ENCODE measurements at places on chromosomes 2 and 18.

GRCh38 chr2:120783371-120783791 lies 47.7 kb downstream of the GLI2 start:
- DNase-seq: no peak

- no peak for DNase-seq
Measured at GRCh38 chr2:12284487-12284886, 432.2 kb upstream of the TRIB2 start.

DNA sequence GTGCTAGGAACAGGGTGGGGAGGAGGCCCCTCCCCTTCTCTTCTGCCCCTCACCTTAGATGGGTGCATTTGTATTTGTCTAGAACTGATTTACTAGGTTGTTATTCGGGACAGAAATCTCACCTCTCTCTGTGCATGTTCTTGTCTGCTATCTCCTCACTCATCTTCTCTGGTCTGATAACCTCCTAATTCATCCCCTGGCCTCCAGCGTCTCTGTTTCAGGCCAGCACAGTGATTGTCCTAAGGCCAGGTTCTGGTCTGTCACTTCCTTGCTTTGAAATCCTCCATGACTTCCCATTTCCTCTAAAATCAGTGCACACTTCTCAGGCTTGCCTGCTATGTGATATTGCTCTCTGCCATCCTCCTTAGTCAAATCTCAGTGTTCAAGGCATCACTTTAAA lies 58.4 kb downstream of the CELF4 start:
- no peak for DNase-seq

DNA sequence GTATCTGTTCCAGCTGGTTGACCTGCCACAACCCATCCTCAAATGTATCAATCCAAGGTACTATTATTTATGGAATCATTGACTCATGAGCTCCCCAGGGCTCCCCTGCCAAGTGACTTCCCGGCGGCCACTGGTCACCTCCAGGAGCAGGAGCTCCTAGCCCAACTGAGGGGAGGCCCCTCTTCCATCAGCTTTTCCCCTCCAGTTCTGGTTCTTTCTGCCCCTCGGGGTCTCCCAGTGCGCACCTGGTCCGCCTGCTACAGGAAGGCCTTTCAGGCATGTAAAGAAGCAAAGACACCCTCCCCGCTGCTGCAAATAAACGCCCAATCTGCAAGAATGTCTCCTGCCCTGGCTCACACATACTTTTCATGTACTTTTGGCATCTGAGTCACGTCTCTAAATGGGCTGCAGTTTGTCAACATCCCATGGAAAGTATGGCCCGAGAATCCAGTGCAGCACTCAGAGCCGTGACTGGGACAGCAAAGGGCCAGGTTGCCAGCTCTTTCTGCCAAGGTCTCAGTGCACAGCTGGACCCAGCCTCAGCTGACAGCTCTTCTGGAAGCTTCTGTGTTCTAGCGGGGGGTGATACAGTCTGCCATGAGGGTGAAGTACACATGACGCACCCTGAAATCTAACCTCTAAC lies 41.4 kb downstream of the KLHL29 start:
- no peak for DNase-seq
